CD14-positive monocyte (primary cell): ENCODE measurements at places on chromosomes 13 and 19.

DNA sequence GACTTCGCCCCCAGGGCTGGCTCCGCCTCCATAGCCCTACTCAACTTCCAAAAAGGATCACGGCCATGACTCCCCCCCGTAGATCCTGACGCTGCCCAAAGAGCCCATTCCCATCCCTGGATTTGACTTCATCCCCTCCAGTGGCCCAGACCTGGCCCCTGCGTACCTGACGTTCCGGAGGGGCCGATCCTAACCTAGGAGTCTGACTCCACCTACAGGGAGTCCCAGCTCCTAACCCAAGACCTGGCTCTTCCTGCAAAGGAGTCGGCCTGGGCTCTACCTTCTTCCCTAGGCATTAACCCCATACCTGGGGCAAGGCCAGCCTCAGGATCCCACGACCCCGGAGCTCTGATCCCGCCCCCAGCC, 10.8 kb downstream of the STAP2 start:
- no peak for DNase-seq

- no peak for DNase-seq
Observed at GRCh38 chr19:16661480-16662034, 618 bp downstream of the TMEM38A start.

DNA sequence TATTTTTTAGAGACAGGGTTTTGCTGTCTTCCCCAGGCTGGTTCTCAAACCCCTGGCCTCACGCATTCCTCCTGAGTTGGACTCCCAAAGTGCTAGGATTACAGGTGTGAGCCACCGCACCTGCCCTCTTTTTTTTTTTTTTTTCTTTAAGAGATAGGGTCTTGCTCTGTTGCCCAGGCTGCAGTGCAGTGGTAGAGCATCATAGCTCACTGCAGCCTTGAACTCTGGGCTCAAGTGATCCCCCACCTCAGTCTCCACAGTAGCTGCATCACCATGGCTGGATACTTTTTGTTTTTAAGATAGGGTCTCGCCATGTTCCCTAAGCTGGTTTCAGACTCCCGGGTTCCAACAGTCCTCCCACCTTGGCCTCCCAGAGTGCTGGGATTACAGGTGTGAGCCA, 1.5 kb downstream of the KCNJ14 start:
- no peak for DNase-seq

- DNase-seq: no peak
Observed at GRCh38 chr13:110455444-110455843, 106.1 kb downstream of the RAB20 start.

GRCh38 chr19:41753159-41753558, 2.2 kb upstream of the CEACAM6 start:
- peak; percentile 61 for DNase-seq

DNA sequence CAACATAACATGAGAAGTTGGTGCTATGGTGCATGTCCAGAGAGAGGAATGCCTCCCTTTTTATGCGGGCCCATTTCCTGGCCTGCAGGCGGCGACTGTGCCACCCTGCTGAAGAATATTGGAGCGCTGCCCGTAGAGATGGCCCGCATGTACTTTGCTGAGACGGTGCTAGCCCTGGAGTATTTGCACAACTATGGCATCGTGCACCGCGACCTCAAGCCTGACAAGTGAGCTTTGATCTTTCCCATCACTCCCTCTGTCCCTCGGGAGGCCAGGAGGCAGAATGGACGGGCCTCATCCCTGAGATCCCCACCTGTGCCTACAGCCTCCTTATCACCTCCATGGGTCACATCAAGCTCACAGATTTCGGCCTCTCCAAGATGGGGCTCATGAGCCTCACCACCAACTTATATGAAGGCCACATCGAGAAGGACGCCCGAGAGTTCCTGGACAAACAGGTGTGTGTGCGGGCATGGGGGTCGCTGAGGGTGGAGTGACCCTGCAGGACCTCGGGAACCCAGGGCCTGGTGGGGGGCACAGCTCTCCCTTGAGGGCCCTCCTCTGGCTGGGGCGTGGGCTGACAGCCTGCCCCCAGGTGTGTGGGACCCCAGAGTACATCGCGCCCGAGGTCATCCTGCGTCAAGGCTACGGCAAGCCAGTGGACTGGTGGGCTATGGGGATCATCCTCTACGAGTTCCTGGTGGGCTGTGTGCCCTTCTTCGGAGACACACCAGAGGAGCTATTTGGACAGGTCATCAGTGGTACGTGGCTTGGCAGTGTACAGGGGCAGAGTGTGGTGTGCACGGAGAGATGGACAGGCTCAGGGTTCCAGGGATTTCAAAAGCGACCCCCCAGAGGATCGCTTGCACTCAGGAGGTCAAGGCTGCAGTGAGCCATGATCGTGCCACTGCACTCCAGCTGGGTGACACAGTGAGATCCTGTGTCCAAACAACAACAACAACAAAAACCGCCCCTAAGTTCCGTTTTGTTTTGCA, 16.2 kb downstream of the DNASE2 start:
- no peak for DNase-seq

- DNase-seq: peak; percentile 6
Observed at GRCh38 chr13:44808185-44808584, 181.1 kb downstream of the NUFIP1 start.

GRCh38 chr13:36817996-36818803, 822 bp upstream of the RFXAP start:
- DNase-seq: no peak

GRCh38 chr13:95251641-95252040, 49.6 kb downstream of the ABCC4 start:
- DNase-seq: no peak

DNA sequence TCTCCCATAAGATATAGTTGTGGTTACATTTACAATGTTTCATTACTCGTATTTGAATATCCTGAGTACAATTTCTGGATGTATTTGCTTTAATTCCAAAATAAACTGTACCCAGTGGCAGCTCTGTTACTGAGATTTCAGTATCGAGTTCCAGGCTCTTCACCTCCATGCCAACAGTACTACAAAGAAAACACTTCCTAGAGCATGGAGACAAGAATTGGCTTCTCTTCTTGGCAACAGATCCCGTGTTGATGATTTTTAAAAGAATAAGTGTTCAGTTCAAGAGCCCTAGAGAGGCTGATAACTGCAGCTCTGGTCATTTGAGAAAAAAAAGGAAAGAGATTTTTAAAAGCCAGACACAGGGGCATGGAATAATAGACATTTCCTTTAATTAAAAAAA, 302.8 kb downstream of the EFNB2 start:
- no peak for DNase-seq

DNA sequence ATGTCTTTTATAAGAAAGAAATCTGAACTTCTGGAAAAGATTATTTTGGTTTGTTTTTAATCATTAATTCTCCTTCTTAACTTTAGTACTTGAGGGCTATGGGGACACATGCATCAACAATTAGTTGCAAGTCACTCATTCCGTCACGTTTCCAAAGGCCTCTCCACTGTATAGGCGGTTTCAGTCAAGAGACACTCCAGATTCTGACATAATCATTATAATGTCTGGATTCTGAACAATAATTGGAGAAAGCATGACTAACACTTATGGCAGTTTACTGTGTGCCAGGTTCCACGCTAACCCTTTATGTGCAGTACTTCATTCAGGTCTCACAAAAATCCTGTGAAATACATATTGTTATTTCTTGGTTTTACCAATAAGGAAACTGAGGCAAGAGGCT, 71.9 kb downstream of the TNFRSF19 start:
- no peak for DNase-seq

- no peak for DNase-seq
Observed at GRCh38 chr13:77729502-77730221, 32.2 kb downstream of the SLAIN1 start.

GRCh38 chr13:75704194-75704926, 68.2 kb downstream of the LMO7 start:
- no peak for DNase-seq

DNA sequence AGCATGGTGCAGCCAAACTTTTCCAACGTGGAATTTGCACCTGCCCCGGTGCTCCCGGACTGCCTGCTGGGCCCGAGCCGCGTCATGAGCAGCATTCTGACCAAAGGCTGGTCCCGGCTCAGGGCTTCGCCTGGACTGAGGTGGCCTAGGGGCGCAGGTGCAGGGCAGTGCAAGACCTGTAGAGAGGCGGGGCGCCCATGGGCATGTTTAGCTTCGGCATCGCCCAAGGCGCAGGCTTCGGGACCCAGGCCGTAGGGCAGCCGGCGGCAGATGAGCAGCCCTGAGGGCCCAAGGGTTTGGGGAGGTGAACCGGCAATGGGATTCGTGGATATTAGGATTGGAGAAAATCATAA, 23.8 kb downstream of the LRFN3 start:
- DNase-seq: no peak

DNA sequence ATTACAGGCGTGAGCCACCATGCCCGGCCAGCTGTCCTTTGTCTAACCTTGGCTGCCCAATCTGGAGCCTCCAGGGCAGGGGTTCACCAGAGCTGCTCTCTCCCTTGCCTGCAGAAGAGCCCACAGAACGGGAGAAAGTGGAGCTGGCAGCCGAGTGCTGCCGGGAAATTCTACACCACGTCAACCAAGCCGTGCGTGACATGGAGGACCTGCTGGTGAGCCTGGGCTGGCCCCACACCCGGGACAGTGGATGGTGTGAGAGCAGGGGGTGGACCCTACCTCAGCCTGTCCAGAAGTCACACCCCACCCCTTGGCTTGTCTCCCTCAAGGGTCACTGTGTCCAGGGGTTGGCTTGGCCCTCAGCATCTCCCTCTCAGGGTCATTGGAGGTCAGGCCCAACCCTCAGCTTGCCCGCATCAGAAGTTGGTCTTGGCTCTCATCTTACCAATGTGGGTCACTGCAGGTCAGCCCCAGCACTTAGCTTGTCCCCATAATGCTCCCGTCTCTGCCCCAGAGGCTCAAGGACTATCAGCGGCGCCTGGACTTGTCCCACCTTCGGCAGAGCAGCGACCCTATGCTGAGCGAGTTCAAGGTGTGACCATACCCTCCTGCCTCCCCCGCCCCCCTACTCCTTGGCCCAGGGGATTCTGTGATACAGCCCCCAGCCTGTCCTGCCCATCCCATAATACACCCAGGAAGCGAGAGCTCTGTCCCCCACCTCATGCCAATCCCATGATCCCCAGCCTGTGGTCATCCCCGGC, 20.4 kb downstream of the ARHGEF1 start:
- DNase-seq: no peak

- DNase-seq: no peak
Observed at GRCh38 chr19:44777715-44778347, at the start of gene CBLC. TSS of gene CBLC (plus strand) at chr19:44777890. CDS start at chr19:44777932, 42 bp downstream.

GRCh38 chr19:50657712-50658440, 8.6 kb downstream of the C19orf81 start:
- peak; percentile 75 for DNase-seq

- no peak for DNase-seq
Observed at GRCh38 chr13:70424928-70425327, 316.7 kb upstream of the KLHL1 start.

DNA sequence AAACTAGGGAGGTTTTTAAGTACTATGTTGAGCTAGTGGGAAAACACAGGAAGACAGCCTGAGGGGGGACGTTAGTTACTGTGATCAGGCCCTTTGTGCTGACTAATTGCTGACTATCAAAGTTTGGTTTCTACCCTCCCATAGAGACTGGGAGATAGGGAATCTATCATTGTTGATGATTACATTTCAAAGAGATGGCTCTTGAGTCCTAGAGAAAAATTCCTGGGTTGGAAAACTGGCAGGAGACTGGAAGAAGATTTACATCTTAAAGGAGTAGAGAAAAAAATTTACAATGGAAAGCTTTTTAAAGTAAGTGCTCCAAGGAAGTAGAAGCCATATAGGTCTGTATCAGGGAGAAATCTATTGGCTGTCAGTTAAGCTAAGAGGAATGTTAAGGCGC, 522.0 kb upstream of the KLHL1 start:
- no peak for DNase-seq

DNA sequence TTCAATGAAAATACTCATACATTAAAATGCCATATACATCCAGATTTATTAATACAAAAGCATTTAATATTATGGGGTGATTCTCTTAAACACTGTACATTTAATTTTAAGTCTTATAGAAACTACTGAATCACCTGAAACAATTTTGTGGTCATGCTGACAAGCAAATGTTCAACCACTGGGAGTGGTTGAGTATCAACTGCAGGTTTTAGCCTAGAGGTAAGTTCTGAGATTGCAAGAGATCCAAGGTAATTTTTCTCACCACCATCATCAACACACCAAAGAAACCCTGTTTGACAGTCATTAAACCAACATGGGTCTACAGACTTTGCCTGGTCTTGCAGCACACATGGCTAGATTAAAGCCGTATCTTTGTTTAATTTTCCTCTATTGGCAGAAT, 196.3 kb downstream of the LHFPL6 start:
- no peak for DNase-seq

DNA sequence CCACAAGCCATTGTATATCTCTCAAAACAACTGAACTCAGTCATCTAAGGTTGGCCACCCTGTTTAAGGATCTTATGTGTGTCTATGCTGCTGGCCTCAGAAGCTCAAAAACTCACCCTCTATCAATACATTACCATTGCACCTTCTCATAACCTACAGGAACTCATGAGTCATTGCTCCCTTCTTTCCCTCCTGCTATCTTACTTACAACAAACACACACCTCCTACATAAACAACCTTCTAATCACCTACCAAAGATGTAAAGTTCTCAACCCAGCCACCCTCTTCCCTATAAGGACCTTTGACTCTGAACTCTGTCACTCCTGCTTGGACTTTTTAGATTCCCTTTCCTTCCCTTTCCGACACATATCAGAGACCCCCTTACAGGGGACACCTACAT, 13.3 kb upstream of the ZSCAN4 start:
- no peak for DNase-seq

DNA sequence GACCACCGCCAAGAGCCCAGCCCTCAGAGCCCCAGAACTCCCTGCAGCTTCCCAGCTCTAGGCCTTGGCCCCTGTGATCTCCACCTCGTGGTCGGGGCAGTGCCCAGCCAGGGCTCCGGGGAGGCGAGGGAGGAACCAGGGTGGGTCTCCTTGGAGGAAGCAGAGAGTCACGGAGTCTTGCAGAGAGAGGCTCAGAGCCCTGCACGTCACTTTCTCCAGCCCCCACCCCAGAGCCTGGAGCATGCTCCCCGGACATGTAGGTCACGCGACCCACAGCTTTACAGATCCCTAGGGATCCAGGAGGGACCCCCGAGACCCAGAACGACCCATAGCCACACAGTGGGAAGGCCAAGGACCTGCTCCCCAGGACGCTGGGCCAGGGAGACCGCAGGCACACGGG, 11.9 kb downstream of the GADD45B start:
- DNase-seq: peak; percentile 26

DNA sequence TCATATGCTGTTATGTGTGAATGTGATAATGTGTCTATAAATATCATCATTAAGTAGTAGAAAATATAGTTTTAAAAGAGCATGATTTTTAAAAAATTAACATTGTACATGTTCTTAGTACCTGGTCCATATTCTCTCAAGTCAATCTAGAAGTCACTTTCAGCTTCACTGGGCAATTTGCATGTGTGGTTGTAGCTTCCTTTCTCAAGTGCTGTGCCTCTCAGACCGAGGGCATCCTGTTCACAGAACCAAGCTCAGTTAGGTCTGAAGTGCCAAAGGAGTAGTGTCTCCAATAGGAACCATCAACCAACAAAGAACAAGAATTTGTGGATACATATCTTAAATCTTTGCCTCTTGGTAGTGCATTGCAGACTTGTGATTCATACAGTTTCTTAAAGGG, 541.8 kb upstream of the SLC10A2 start:
- DNase-seq: no peak
